ENCODE measurements at places on chromosomes 5 and 9. TPM values are rescaled to one million over a fixed set of nuclear protein-coding genes. Genes with fewer than 3 reads are reported as not detected.

OR1B1 gene
- not detected for polyA plus RNA-seq

DNA sequence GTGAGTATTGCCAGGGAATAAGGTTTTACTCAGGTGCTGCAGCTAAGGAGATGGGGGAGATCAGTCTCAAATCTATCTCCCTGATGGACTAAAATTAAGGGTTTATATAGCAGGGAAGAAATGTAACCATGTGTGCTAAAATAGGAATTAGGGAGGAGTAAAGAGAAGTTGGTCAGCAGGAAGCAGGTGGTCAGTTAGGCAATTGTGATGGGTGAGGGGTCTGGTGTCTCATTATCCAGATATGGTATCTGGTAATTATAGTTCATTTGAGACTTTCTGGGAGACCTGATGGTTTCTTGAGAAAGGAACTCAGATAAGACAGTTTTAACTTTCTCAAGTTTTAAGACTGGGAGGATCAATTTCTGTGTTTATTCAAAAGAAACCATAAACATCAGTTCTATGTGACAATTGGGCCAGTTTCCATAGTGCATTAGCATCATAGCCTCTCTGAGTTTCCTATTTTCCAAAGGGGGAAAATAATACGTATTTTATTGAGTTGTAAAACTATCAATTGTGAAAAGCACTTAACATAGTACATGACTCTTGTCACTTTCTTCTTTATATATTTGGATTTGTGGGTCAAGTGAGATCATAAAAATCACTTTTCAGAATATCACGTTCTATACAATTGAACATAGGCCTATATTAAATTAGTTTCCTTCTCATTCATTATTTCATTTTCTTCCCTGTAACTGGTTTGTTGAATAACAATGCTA, 115.9 kb downstream of the ZSWIM6 start:
- no peak for DNase-seq

- DNase-seq, result no peak
Measured at GRCh38 chr9:137042751-137043727, 2.9 kb downstream of the NPDC1 start.

DNA sequence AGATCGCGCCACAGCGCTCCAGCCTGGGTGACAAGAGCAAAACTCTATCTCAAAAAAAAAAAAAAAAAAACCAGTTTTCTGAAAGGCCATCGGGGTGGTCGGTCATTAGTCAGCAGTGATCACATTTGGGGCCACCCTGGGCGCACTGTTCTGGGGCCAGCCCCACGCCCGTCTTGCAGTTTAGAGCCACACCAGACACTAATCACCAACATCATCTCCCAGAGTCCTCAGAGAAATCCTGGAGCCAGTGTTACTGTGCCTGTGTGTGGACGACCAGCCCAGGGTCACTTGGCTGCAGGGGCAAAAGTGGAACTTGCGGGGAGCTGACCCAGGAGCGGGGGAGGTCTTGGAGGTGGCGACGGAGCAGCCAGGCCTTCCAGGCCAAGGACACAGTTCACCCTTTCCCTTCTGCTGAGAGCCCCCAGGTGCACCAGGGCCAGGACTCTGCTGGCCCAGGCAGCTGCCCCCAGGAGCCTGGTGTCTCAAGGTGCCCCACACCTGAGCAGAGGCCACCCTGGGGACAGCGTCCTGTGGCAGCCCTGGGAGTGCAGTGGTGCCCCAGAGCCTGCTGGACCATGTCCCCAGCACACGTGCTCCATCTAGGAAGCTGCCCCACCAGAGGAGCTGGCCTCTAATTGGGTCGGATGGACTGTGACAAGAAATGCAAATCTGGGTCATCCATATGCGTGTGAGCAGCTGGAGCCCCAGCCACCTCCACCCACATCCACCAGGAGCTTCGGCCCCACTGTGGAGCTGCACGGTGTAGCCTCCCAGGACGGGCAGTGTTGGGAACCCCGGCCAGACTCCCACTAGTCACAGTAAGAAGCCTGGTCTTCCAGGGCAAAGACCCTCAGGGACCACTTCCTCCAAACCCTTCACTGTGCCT, 51.1 kb downstream of the NEK6 start:
- no peak for DNase-seq

All from muscle of back (tissue), 13 donors.